ENCODE measurements at places on chromosomes 3 and 15.

GRCh38 chr3:140758791-140759444 lies 81.1 kb downstream of the TRIM42 start:
- DNase-seq: no peak

GRCh38 chr15:31338879-31339557 lies 12.4 kb downstream of the KLF13 start:
- peak; percentile 88 for DNase-seq

DNA sequence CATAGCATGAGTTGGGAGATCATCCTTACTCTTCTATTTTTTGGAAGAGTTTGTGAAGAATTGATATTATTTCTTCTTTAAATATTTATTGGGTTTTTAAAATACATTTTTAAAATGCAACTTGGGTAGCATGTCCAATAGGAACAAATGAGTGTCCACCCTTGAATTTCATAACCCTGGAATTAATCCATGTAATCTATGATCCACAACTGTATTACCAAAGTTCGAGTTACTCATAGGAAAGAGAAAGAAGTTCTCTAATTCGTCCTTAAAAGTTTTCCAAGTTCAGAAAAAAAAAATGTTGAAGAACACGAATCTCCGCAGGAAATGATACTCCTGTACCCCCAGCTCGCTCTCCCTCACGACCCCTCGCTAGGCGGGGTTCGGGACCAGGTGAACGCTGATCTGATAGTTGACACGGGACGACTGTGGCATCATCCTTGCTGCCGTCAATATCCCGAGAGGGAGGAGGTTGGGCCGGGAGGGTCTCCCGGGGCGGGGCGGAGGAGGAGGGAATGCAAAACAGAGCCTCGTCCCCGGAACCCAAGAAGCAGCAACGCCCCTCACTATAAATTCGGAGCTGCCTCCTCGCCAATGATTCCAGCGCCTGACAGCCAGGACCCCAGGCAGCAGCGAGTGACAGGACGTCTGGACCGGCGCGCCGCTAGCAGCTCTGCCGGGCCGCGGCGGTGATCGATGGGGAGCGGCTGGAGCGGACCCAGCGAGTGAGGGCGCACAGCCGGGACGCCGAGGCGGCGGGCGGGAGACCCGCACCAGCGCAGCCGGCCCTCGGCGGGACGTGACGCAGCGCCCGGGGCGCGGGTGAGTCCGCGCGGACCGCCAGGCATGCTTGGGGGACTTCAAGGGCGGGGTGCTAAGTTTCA lies at the start of gene AGTR1:
Gene AGTR1, plus strand, starts transcription at position 598 of the 884 bp plus-strand sequence. CDS start 43,133 bp downstream, outside the sequence.
- DNase-seq: peak; percentile 69

DNA sequence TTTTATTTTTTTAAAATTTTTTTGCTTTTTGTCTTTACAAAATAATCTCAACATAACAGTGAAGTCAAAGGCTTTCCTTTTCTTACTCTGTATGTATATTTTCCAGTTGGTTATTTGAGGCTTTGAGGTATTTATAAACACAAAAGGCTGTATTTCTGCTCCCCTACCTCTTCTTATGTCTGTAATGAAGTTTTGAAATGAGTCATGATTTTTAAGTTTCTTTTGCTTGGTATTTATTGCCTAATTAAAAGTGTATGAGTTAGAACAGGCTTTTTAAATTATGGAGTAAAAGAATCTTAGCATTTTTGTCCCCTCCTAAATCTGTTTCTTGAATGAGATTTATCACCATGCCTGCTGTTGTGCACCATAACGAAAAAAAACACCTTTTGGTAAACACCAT lies 66.0 kb downstream of the DCUN1D1 start:
- no peak for DNase-seq

- no peak for DNase-seq
These were observed 89.7 kb upstream of the PROK2 start for GRCh38 chr3:71874618-71875017.

GRCh38 chr3:186496635-186497034 lies 47.5 kb downstream of the CRYGS start:
- DNase-seq: no peak

GRCh38 chr3:70738291-70738681 lies 425.8 kb upstream of the MDFIC2 start:
- no peak for DNase-seq

DNA sequence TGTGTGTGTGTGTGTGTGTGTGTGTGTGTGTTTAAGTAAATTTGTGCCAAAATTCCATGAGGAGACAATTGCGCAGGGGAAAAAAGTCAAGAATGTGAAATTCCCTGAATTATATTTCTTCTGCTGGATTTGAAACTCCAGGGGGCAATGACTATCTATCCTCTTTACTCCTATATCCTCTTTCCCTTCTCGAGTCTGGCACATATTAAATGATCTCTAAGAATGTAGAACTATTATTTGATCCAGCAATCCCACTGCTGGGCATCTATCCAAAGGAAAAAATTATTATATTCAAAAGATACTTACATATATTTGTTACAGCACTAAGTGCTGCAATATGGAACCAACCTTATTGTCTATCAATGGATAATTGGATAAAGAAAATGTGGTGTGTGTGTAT lies 350.1 kb upstream of the ADAMTS9 start:
- no peak for DNase-seq

DNA sequence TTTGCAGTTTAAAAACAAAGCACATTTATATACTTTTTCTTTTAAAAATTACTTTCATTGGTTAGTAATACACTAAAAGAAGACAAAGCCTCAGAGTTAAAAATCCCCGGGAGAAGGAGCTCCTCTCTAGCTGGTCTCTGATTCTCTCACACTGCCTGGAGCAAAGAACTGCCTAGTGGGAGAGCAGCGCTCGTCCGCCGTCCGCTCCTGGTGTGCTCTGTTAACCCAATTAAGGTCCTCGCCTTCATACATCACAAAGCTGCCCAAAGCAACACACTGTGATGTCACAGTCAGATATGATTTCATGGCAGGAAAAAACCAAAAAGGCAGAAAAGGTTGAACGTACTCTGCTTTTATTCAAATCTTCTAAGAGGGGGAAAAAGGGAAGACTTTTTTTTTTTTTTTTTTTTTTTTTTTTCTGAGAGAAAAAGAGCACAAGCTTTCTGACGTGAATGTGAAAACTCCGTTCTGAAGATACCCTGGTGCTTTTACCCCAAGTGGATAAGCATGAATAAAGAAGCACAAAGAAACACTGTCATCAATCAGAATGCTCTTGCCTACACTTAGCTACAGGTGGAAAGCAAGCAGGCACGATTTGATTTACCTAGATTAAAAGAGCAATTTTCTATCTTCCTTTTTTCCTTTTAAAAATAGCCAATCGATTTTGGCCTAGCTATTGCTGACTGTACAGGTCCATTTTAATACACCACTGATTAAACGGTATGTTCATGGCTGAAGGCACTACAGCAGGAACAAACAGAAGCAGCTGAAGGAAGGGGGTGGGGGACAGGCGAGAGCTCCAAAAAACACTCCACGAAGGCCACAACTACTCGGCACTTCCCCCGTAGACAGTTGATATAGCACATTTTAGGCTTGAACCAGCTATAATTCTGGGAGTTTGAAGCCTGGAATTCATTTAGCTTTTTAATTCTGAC lies 115.2 kb downstream of the TIGIT start:
- no peak for DNase-seq

DNA sequence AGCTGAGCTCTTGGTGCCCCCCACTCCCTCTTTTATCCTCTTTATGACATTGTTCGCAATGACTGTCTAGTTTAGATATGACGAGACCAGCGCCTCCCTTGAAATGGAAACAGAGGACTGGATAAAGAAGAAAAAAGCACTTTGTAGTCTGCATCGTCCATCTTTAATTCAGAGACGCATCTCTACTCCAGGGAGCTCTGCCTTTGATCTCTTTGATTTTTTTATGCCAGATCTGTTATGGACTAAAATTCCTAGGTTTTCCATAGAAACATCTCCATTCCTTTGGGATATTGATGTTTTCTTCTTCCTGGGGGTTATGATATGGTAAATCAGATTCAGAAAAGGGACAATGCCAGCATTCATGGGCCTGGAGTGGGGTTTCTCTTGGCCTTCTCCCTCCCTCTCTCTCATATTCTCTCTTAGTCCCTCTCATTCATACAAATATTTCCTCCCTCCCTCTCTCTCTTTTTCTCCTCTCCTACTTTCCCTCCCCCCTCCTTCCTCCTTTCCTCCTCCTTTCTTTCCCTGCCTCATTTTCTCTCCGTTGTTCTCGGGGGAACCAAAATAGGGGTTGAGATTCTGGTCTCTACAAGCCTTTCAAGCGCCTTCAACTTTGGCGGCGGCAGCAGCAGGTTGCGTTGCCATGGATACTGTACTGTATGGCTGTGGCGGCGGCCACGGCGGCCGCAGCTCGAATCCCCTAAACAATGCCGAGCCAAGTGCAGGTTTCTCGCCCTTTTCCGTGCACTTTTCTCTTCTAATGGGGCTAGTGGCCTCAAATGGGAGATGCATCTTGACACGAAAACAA lies 45.5 kb downstream of the ZIC4 start:
- peak; percentile 28 for DNase-seq

GRCh38 chr3:54784021-54784420 lies 143.8 kb downstream of the LRTM1 start:
- no peak for DNase-seq

GRCh38 chr3:192684151-192684550 lies 43.2 kb downstream of the FGF12 start:
- no peak for DNase-seq

GRCh38 chr3:100463002-100463401 lies 29.4 kb upstream of the TMEM45A start:
- DNase-seq: peak; percentile 57

- no peak for DNase-seq
These were observed 82.9 kb upstream of the HACD2 start for GRCh38 chr3:123667784-123668183.

DNA sequence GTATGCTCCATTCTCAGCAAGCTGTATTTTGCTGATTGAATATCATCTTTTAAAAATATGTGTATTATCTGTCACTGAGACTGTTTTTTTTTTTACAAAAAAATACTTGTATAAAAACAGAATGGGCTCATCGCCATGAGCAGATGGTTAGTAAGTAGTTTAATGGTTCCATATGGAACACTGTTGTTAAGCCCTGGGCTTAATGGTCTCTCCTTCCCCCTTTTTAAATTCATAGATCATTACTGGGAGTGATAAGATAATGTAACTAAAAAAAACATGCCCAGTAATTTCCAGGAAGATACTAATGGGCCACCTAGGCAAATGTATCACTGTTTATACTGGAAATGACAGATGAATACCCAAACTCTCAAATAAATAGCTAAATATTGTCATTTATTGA lies 95.3 kb upstream of the TPRG1 start:
- DNase-seq: no peak

- DNase-seq: peak; percentile 26
These were observed 105.8 kb downstream of the LSAMP start for GRCh38 chr3:116339441-116340028.

DNA sequence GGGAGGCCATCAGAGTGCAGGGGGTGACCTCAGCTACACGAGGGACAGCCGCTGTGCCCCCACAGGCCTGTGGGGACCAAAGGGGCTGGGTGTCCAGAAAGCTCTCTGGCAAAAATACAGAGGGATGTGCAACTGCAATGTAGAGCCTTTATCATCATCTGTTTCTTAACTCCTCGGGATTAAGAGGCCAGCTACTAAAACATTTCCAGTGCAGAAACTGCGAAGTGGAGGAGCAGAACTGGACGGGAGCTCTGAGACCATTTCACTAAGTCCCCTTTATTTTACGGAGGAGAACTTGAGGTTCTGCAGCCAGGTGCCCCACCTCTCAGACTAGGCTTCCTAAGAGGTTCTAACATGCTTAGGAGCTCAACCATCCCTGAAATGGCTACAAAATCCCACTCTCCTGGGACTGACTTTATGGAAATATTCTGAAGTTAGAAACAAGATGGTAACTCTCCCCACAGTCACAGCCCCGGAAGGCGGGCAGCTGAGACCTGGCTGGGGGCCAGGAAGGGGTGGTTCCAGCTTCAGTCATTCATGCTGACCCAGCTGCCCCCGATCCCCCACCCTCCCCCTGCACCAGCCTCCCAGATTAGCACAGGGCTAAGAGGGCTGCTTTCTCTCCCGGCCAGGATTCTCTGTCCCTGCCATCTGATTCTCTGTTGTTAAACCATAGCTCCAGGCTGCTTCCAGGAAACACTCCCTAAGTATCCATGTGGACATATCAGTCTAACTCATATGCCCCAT lies 40.3 kb downstream of the UMPS start:
- no peak for DNase-seq

- no peak for DNase-seq
These were observed 155.6 kb downstream of the TIGIT start for GRCh38 chr3:114449271-114450007.

GRCh38 chr3:36595511-36595910 lies 168.8 kb downstream of the DCLK3 start:
- no peak for DNase-seq

DNA sequence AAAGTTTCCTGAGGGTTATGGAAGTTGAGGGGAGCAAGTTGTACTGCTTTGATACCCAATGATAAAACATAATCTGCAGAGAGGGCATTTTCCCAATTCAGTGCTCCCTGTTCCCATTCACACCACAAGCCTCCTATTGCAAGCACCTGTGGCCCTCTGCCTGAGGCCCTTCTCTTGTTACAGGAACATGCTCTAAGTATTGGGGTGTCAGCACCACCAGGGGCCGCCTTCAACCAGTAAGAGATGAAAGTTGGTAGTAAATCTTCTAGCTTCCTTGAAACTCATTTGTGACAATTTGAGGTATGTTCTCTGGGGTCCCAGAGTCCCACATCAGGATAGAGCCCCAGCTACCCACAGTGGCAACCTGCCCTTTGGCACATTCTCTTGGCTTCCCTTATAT lies 265.4 kb upstream of the ARHGEF26 start:
- no peak for DNase-seq

DNA sequence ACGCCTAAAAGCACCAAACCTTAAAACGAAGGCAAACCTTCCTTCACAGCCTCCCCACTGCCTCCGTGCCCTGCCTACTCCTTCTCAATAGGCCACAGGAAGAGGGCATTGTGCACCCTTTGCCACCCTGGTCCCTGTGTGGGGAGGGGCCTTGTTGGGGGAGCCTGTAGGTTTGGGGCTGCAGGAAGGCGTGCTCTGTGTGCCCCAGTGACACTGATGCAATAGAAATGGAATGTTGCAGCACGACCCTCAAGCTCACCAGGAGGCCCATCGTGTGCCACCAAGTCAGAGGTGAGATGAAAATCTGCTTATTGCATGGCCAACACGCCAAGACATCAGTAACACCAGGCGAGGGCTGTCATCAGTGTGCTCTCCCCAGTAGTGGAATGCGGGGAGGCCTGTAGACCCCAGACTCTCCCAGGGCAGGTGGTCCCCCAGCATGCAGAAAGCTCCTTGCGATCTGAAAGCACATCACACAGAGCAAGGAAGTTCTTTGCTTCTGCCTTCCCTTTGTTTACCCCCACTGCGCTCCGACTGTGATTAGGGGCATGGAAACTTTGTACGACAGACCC lies 86.2 kb downstream of the ASB7 start:
- no peak for DNase-seq

DNA sequence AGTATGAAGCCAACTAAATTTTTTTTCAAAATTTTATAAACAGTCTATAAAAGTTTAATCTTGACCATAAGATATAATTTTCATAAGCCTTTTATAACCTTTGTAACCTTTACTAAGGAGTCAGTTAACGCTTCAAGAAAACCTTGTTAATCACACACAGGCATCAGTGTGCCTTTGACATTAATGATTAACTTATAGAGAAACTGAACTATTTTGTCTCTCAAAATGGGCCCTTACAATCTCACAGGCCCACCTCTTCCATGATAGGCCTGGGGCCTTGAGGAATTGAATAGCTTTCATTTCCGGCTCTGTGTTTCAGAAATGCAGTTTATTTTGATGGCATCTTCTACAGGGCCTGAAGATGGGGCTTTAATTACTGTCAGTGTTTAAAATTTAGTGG lies 70.1 kb downstream of the CD200 start:
- no peak for DNase-seq

Data from brain microvascular endothelial cell (primary cell).